ENCODE measurements at places on chromosomes 7 and 10.

- peak; percentile 82 for DNase-seq
Observed at GRCh38 chr10:101301111-101301731, 52.7 kb upstream of the BTRC start.

DNA sequence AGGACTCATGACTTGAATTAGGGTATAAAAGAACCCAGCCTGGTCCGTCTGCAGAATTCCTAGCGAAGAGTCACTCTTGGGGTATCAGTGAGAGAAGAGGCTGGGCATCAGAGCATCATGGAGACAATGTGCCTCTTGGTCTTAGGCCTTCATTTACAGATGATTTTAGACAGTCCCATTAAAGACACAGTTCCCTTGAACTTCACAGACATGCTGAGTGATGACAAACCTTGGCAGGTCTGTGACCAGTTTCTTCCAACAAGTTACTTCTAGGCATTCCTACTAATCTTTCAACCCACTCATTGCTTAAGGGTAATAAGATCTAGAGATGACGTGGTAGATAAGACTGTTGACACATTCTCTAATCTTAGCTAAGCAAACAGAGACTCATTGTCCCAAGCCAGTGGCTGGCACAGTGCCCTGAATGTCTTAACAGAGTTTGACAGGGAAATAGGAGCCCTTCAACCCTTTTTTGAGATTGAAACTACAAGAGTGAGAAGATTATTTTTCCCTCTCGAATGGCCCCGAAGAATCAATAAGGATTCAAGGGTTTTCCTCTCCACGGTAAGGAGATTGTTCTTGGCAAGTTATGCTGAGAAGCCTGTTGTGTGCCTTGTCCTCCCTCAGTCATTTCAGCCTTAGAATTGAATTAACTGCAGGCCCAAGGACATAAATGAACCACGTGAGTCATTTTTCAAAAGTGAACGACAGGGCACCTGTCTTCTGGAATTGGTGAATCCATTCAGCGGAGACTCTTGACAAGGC lies 281.1 kb downstream of the CCDC3 start:
- DNase-seq: peak; percentile 78

- no peak for DNase-seq
Observed at GRCh38 chr7:34073676-34074075, 168.3 kb downstream of the BMPER start.

GRCh38 chr7:133564484-133564883 lies 311.6 kb downstream of the EXOC4 start:
- DNase-seq: no peak

DNA sequence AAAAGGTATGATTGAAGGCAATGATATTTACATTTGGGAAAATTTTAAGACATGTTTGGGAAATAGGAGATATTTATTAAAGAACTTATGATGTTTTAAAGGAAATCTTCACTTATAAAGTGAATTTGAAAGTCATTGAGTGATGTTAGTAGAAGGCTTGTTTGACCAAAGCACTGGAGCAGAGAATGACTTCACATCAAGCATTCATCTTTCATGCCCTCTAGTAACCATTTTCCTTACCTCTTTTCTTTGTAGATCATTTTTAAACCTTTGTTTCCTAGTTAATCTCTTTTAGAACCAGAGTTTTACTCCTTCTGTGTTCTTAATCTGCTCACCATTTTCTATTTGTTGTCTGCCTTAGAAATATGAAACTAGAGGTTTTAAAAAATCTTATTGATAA lies 111.3 kb upstream of the FOXP2 start:
- no peak for DNase-seq

DNA sequence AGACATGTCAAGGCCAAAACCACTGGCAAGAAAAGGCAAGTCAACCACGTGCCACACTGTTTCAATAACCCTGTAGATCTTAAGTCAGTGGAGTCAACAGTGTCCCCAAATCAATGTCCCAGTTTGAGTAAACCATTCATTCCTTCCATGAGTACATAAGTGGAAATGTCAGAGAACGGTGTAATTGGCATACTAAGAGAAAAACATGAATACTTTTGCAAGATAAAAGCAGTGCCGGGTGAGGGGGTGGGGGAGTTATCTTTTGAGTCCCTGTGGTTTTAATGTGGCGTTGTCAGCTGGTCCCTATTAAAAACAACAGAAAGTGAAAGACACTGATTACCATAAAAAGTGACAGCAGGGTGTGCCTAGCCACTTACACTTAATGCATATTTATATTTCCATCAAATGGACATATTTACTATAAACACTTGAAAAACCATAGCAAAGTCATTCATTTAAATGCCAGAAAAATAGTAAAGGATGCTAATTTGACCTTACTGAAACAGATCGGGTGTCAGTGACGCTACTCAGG lies 37.8 kb downstream of the RSU1 start:
- peak; percentile 21 for DNase-seq

GRCh38 chr7:87831097-87831496 lies 45.1 kb downstream of the SLC25A40 start:
- DNase-seq: no peak

GRCh38 chr7:98698976-98699375 lies 81.9 kb downstream of the NPTX2 start:
- DNase-seq: no peak

- peak; percentile 61 for DNase-seq
Observed at GRCh38 chr7:93015779-93016481, 101.8 kb downstream of the SAMD9 start.

DNA sequence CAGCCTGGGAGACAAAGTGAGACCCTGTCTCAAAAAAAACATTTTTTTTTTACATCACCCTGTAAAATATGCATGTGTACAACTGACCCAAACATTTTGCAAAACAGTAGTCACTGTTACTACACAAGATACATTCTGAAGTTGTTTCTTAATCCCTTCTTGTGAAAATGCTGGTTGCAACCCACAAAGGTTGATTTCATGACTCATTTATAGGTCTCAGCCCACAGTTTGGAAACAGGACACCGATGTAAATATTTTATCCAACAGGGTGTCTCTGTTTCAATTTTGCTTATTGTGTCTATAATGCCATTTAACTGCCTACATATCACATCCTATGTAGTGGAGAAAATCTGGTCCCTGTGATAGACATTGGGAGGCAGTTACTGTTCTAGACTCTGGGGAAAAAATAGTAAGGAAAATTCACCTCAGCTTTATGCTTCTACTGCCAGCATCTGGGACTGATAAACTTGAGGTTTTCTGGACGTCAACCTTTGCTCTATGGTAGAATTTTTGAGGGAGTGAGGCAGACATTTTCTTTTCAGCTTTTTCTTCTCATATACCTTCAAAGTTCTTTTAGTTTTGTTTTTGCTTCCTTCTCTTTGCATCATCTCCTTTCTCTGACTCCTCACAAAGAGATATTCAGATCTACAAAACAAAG lies 1.6 kb upstream of the RAB19 start:
- peak; percentile 32 for DNase-seq

- DNase-seq: no peak
Observed at GRCh38 chr10:32891261-32891660, 66.8 kb downstream of the ITGB1 start.

DNA sequence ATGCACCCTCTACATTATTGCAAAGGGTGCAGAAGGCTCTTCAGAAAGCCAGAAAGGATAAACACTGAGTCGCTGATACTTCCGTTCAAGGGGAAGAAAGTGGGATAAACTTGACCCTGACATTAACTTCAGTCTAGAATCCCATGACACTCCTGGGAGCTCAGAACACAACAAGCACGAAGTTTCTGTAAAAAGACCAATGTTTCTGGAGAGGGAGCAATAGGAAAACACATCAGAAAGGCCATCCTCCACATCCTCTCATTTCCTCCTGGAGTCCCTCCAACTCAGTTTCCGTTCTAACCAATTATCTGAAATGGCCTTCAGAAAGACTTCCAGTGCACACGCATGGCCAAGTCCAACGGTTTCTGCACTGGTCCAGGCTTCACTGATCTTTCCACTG lies 113.5 kb downstream of the SORBS1 start:
- no peak for DNase-seq
